Spleen (tissue), 13 donors: ENCODE measurements at places on chromosomes 12 and 14. TPM values are rescaled to one million over a fixed set of nuclear protein-coding genes. Genes with fewer than 3 reads are reported as not detected.

P2RX2 gene
- polyA plus RNA-seq, result 2.8 TPM

MMP17 gene
- 2.7 TPM for polyA plus RNA-seq

PZP gene
- 0.06 TPM for polyA plus RNA-seq

HSP90B1 gene
- 230 TPM for polyA plus RNA-seq

FGD6 gene
- 1.9 TPM for polyA plus RNA-seq

DCAF5 gene
- polyA plus RNA-seq, result 10.3 TPM

AQP5 gene
- polyA plus RNA-seq, result 0.45 TPM

PTGER2 gene
- polyA plus RNA-seq, result 2.8 TPM

DNA sequence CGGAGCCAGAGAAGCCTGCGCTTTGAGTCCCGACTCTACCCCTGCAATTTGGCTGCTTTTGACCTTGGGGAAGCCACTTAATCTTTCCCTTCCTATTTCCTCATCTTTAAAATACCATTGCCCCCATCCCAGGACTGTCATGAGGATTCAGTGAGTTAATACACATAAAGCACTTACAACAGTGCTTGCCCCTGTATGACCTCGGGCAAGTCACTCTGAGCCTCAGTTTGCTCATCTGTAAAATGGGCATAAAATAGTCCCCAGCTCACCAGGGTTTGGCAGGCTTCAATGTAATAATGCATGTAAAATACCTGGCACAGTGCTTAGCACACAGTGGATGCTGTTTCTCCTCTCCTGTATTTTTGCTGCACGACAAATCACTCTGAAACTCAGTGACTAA is 278.7 kb upstream of the PWP1 start:
- DNase-seq, result no peak

DNA sequence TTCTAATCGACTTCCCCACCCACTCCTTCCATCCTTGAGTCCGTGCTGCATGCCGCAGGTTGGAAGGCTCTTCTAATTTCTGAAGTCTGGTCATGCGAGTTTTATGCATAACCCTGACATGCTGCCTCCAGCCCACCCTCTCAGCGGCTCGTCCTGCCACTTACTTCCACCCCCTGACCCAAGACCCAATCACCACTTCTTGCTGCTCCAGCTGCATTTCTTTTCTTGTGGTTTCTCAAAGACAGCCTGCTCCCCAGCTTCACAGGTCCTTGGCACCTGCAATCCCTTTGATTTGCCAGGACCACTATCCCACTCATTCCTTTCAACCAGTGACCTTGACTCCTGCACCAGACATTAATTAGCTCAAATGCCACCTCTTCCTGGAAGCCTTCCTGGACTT is 486.7 kb downstream of the VRK1 start:
- DNase-seq, result no peak

- no peak for DNase-seq
Measured at GRCh38 chr14:79708426-79709388, 502.6 kb downstream of the DIO2 start.

DNA sequence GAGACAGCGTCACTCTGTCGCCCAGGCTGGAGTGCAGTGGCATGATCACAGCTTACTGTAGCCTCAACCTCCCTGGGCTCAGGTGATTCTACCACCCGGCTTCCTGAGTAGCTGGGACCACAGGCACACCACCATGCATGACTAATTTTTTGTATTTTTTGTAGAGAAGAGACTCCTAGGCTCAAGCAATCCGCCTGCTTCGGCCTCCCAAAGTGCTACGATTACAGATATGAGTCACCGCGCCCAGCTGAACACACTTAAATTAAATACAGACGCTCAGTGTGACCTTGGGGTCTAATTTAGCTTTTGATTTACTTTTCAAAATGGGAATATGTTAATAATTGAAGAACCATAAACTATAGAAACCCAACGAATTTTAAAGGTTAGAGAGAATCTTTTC is 77.2 kb downstream of the C2CD5 start:
- DNase-seq, result no peak

- no peak for DNase-seq
Measured at GRCh38 chr14:30657050-30657449, 34.9 kb downstream of the SCFD1 start.

DNA sequence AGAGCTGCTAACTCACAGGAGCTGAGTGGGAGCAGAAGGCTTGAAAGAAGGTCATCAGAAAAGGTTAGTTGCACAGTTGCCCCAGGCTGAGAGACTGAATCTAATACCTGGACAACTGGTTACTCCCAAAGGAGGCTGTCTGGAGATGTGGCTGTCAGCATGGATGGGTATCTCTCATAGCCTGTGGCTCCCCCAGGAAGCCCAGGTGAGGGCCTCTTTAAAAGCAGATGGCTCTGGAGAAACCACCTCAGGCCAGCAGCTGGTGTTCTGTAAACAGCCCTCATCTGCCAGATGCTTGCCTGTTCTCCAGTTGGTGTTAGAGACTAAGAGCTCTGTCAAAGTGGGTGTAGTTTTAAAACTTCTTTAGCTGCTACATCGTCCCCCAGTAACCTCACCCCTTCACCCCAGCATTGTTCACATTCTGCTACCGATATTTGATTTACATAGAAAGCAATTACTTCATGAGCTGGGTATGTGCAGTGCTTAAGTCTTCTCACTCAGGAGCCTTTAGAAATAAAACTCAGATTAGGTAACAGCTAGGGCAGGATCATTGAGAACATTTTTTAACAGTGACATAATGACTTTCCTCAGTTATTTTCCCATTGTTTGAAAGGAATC is 25.8 kb downstream of the DACT1 start:
- DNase-seq, result no peak

DNA sequence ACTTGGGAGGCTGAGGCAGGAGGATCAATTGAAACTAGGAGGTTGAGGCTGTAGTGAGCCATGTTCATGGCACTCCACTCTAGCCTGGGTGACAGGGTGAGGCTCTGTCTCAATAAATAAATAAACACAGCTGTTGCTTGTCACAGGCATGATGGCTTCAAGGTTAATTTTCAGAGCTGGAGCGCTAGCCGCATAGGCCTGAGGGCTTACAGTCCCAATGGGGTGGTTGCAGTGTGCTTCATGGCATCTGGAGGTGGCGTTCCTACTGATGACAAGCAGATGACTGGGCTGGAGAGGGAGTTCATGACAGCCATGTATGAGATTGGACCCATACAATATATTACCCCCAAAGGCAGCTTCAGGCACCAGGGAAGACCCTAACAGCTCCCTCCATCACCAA is 1.6 kb upstream of the FMNL3 start:
- DNase-seq, result no peak

- DNase-seq, result no peak
Measured at GRCh38 chr12:123516216-123516780, 17.2 kb downstream of the RILPL1 start.

DNA sequence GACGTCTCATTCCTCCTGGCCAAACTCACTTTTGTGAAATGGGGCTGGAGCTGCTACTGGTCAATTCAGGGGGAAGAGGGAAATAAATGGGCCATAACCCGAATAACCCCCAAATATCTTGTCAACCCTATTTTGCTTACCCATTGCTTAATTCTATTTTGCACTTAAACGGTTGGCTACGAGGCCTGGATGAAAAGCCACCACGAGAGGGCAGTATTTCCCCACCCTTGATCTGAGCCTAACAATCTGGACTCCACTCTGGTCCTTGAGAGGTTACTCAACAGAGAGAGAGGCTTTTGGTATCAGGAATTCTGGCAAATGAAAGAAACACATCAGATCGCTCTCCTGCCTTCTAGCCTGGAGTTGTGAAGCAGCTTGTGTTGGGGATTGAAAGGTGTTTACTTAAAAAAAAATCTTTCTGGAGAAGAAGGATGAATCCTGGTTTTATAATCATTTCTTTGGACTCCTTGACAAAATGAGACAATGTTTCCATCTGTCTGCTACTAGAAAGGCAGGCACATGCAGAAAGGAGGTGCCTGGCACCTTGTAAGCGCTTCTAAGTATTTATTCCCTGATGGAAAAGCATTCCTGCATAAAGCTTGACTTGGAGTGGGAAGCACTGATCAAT is 22.4 kb upstream of the FBXO21 start:
- DNase-seq, result no peak

GRCh38 chr12:109170324-109170723 is 53.9 kb downstream of the ACACB start:
- DNase-seq, result no peak

DNA sequence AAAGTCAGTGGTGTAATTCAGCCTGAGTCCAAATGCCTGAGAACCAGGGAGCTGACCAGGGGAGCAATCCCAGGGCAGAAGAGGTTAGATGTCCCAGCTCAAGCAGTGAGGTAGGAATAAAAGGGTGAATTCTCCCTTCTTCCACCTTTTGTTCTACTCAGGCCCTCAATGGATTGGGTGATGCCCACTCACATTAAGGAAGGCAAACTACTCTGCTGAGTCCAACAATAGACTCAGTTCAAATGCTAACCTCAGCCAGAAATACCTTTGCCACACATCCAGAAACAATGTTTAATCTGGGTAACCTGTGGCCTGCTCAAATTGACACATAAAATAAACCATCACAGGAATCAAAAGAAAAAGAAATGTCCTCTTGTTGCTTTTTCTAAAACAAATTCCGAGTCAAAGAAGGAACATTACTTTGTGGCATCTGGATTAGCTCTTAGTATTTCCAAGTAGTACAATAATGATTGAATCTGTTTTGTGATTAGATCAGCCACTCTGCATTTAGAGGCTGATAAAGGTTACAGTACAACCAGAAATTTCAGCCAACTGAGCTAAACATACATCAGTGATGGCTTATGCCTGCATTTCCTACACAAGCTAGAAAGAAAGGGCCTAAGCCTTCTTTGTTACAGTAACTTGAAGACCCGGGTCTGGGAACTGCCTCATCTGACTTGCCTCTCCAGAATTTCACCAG is 43.6 kb upstream of the TRIM9 start:
- DNase-seq, result no peak

- no peak for DNase-seq
Measured at GRCh38 chr14:100063314-100063941, 1.8 kb upstream of the EVL start.

GRCh38 chr12:69575346-69575745 is 9.9 kb upstream of the CCT2 start:
- DNase-seq, result no peak

DNA sequence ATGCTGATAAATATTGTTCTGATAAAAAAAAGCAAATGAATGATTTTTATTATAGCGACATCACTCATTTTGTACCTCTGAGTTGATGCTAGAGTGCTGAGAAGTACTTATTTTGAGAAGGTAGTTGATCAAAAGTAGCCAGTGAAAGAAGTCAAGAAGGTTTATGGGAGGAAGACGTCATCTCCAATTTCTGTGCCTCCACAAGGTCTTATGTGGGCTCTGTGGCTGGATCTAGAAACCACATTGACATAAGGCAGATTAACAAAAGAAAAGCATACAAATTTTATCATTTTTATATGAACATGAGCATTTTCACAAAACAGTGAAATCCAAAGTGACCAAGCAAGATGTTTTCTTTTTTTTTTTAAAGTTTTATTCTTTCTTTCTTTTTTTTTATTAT is 289.5 kb upstream of the FAR2 start:
- no peak for DNase-seq

GRCh38 chr12:125314051-125314755 is 249.0 kb downstream of the AACS start:
- DNase-seq, result no peak

GRCh38 chr12:64938179-64938578 is 113.7 kb downstream of the TBC1D30 start:
- no peak for DNase-seq

- peak; percentile 80 for DNase-seq
Measured at GRCh38 chr12:124837958-124838803, 25.5 kb downstream of the SCARB1 start.

GRCh38 chr14:68250927-68251768 is 431.6 kb downstream of the RAD51B start:
- no peak for DNase-seq

DNA sequence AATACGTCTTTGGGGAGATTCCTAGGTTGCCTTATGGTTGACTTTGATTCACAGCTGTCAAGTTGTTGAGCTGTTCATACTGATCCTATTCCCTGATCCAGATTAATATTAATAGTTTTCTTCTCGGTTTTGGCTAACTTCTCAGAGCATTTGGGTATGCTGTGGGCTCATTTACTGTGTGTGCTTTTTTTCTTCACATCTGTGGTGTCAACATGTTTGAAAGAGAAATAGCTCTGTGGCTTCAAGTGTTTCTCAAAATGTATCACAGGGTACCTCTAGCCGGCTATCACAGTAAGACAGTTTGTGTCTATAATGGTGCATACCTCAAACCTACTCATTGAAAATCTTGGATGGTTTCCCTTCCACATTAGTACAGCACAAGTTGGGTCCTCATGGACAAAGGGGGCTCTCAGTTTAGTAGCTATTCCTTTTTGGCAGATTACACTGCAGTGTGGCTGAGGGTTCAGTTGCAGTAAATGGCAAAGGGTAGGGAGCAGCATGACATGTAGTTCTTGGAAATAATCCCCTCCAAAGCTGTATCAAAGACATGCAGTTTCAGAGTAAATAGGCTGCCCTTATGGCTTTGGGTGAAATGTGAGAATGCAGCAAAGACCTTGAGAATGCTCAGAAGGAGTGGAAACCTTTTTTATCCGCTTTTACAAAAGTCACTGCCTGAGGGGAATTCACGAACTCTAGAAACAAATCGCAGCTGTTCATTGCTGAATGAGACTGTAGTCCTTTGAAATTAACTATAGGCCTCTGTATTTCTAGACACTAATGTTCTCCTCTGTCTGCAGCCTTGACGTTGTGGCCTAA is 102.4 kb upstream of the ATF1 start:
- DNase-seq, result no peak

- DNase-seq, result no peak
Measured at GRCh38 chr12:107512391-107512790, 173.2 kb upstream of the PWP1 start.

GRCh38 chr14:58969951-58970751 is 218.3 kb upstream of the DAAM1 start:
- no peak for DNase-seq

DNA sequence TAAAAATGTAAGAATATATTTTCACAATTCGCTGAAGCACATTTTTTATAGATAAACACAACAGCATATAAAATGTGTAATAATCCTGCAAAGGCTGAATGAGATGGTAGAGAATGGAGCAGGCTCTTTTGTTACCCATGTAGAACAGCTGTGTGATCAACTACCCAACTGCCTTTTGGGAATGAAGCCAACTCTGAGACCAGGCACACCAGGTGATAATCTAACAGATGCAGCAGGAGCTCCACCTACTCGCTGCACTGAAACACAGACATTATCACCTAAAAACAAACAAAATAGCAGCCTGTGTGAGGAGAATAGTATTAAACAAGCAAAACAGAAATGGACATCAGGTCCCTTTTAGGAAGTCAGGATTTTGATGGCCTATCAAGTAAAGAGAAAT is 183.3 kb downstream of the CCDC59 start:
- no peak for DNase-seq

DNA sequence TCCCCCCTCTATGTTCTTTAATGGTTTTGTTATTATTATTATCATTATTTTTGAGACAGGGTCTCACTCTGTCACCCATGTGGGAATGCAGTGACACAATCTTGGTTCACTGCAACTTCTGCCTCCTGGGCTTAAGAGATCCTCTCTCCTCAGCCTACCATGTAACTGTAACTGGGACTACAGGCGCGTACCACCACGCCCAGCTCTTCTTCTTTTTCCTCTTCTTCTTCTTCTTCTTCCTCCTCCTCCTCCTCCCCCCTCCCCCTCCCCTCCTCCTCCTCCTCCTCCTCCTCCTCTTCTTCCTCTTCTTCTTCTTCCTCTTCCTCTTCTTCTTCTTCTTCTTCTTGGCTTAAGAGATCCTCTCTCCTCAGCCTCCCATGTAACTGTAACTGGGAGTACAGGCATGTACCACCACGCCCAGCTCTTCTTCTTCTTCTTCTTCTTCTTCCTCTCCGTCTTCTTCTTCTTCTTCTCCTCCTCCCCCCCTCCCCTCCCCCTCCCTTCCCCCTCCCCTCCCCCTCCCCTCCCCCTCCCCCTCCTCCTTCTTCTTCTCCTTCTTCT is 5.4 kb upstream of the KRT7 start:
- DNase-seq, result no peak

- DNase-seq, result no peak
Measured at GRCh38 chr12:18054925-18055619, 34.9 kb downstream of the RERGL start.
